NCI-H774 (cell line): ENCODE measurements at places on chromosomes 2 and 18.

- peak; percentile 56 for DNase-seq
Measured at GRCh38 chr2:8567469-8568260, 114.2 kb upstream of the ID2 start.

DNA sequence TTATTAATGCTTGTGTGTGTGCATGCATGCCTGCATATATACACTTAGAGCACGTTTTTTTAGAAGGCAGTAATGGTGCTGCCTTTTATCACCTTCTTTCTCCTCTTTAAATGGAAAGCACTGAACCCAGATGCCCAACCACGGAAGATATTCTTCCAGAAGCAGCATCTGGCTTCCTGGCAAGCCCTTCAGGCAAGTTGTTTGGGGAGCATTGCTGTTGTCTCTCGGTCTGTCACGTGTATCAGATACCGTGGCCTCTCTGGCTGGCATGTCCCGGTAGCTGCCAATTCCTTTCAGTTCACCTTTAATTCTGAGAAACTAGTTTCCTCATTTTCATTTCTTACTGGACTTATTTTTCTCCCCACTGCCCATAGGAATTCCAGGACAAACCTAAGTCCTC is 587.8 kb downstream of the ARHGAP15 start:
- DNase-seq = no peak

GRCh38 chr2:28216331-28216730 is 176.3 kb upstream of the FOSL2 start:
- DNase-seq = no peak

- DNase-seq = no peak
Measured at GRCh38 chr2:12556762-12557161, 160.0 kb upstream of the TRIB2 start.

DNA sequence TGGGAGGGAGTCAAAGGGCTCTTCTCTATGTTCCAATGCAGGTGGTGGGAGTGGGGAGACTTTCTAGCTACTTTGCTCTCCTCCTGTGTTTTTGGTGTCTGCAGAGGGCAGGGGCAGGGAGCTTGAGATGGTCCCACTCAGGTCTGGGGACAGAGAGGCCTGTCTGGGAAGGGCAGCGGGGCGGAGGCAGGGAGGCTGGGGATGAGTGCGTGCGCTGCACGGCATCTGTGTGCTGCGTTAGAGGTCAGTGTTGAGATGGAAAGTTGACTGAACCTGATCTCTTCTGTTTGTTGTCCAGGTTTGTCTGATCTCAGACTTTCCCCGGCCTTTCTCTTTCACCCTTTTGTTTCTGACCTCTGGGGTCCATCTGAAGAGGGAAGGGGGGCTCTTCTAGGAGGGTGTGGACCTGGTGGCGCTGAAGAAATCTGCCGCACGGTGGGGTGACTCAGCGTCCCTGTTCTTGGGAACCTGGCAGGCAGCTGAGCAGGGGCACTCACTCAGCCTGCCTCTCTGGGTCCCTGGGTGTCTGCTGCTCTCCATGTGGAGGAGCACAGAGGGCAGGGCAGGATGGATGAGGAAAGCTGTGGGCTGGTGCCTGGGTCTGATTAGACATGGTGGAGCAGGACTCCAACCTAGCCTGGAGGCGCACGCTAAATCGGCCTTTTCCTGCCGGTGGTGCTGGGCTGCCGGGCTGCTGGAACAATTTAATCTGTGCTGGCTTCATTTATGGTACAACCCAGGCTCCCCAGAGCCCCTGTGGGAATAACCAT is 24.1 kb downstream of the IGFBP2 start:
- no peak for DNase-seq

GRCh38 chr2:105812180-105813044 is 67.7 kb downstream of the NCK2 start:
- peak; percentile 49 for DNase-seq

DNA sequence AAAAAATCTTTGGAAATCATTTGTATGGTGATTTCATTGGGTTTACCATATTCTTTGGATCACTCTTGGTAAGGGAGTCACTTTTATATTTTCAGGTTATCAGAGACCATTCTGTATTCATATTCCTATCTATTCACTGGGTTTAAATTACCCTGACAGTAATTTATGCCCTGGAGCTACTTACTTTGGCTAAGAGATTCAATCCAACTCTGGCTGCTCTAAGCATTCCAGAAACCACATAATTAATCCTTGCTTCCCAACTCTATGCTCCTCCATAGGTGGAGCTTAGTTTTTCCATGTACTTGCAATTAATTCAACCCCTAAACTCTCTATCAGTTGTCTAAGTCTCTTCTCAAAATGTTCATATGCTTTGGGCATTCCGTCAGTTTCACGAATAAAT is 336.3 kb downstream of the AGPS start:
- DNase-seq = no peak

DNA sequence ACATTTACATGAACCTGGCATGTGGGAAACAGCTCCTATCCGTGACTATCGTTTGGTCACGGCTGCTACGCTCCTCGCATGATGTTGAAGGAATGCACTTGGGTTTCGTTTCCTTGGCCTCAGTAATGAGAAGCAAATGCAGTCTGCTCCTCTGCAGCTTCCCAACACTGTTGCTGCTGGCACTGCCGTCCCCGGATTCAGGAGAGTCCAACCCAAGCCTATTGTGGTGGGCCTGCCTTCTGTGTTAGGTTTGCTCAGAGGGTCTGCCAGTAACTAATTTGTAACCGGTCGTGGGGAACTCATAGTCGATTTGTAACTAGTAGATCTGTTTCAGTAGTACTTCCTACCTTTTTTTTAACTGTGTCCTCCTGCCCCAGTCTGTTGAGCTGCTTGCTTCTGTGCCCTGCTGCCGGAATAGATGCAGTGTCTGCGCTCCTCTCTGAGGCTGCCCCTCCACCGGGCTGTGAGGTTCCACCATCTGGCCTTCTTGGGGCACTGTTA is 58.4 kb downstream of the WDSUB1 start:
- DNase-seq = no peak

DNA sequence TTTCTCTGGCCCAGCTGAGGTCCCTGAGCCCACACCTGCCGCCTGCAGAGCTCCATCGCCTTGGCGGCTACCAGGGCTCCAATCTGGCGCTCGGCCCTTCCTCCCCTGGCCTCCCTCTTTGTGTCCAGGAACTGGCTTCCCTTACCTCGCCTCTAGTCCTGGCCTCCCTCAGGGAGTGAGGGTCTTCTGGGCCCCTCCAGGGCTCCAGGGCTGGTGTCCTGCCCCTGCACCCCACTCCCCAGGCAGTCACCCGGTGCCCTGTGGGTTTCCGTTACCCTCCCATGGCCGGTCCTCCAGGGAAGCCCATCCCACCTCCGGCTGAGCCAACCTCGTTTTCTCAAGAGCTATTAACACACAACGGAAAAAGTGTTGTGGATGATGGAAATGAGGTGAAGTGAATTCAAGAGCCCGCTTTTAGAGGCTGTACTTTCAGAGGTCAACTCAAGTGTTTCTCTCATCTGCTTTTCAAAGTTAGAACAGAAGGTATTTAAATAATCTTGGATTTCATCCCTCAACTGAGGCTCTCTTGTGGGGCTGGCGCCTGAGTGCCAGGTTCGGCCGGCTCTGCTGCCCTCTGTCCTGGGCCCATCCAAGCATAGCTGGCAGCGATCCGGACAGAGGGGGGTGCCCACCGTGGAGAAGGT is 131.9 kb downstream of the ASB1 start:
- DNase-seq = no peak

DNA sequence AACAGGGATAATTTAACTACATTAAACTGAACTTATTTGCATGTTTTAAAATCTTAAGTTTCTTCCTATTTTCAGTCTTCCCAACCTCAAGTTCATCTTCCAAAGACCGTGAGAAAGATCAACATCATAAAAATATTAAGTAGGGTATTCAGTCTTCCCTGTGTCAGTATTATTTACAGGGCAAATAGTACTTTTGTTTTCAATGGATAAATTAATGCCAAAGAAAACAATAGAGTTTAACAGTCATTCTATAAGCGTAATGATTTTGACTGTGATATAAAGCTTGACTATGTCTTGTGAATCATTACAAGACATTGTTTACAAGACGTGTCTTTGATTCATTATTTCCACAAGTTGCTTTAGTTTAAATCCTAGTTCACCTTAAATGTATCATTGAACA is 48.0 kb upstream of the NRXN1 start:
- peak; percentile 9 for DNase-seq

DNA sequence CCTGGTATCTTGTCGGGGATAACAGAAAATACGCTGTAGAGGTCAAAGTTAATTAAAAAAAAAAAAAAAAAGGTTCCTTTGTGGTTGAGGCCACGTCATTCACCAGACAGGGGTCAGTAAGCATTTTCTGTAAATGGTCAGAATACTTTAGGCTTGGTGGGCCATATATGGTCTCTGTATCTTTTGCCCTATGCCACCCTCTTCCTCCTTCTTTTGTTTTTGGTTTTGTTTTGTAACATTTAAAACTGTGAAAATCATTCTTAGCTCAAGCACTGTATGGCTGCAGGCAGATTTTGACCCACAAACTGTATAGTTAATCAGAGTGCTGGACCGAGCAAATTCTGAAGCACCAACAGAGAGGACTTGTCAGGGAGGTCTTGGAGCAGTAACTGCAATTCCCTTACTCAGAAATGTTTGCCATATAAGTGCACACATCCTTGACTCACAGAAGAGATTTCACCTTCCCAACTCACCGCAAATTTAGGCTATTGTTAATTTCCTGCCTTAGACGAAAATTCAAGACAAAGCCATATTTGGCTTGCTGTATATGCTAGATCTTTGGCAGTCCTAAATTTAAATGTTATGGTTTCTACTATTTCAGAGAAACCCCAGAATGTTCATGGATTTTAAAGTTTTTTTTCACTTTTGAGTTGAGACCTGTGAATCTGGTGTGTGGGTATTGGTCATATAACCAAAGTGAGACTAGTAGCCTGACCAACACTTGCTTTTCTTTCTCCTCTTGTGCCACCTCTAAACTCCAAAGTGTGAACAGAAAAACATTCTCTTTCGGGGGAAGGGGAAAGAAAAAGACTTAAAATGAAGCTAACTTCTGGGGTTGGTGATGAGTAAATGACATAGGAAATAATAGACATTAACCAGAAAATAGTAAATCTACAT is 65.4 kb downstream of the DOCK10 start:
- DNase-seq = no peak

- peak; percentile 66 for DNase-seq
Measured at GRCh38 chr2:72150157-72150860, 2.6 kb upstream of the CYP26B1 start.

DNA sequence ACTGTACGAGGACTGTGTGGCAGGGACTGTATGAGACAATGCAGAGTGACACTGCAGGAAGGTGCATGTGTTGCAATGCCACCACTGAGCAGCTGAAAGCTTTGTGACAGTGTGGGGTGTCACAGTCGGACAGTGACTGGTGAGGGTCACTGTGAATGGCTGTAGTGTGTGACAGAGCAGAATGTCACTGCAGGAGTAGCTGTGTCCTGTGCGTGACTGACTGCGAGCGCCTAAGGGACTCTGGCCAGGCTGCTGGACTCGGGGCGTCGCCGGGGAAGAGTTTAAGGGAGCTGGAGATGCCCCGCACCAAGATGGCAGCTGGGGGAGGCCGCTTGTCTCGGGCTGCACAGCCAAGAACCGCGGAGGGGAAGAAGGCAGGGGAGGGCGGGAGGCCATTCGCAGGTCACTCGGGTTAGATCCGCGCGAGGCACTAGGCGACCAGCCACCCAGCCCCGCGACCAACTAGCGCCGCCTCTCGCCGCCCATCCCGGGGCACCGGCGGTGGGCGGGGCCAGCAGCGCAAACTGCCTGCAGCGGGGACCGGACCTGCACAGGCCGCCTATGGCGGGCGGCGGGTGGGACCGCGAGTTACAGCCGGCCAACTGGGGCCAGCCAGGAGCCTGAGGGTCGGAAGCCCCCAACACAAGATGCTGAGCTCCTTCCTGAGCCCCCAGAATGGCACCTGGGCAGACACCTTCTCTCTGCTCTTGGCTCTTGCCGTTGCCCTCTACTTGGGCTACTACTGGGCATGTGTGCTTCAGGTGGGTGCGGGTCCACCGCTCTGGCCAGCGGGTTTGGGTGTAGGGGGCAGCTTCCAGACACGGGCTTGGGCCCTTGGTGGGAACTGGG is at the start of gene ABHD1:
Gene ABHD1 (plus strand): TSS at position 514 of the 849 bp plus-strand sequence. CDS start 134 bp downstream, at position 648.
- DNase-seq = peak; percentile 13

- no peak for DNase-seq
Measured at GRCh38 chr2:96114546-96114902, 1.8 kb downstream of the ADRA2B start.

GRCh38 chr2:7073901-7074300 is 156.7 kb downstream of the RNF144A start:
- no peak for DNase-seq

- DNase-seq = no peak
Measured at GRCh38 chr2:149410701-149411484, 80.5 kb downstream of the LYPD6 start.

- no peak for DNase-seq
Measured at GRCh38 chr18:79507546-79508480, 112.1 kb downstream of the NFATC1 start.

DNA sequence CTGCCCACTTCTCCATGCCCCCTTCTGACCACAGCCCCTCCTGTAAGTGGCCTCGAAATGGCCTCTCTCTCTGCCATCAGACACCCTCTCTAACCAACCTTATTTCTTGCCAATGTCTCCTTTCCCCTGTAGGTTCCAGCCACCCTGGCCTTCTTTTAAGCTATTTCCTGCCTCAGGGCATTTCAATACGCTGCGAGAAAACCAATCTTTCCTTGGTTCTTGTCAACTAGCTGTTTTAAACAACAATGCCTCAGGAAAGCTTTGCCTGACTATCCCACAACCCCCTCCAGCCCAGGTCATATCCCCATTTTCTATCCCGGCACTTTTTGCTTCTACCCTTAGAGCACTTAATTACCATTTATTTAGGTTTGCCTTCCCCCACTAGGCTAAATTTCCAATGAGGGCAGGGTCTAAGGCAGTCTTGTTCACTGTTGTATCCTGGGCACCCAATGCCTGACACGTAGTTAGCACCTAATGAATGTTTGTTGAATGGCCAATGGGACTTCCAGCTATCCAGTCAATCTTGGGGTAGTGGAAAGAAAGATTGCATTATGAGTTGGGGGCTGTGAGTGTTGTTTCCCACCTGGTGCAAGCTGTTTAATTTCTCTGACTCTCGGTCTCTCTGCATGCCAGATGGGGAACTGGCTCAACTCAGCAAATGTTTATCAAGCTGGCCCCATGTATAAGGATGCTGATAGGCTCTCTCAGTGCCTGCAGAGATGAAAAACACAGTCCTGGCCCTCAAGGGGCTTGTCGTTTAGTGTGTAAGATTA is 291.2 kb downstream of the SRBD1 start:
- no peak for DNase-seq

GRCh38 chr2:341017-341542 is 53.2 kb upstream of the ALKAL2 start:
- DNase-seq = no peak

DNA sequence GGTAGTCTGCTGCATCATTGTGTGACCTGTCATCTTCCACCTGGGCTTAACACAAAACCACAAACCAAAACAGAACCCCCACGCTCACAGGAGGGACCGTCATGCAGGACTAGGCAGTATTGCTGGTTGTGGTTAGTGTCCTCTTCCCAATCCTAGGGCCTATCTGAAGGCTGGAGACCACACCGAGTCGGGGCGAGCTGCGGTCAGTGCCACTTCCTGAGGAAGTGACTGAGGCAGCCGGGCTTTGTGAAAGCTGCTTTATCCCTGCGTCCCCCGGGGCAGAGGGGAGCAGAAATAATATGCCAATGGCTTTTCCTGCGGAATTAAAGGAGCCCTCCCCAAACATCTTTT is 22.9 kb downstream of the ZNF532 start:
- no peak for DNase-seq

- peak; percentile 6 for DNase-seq
Measured at GRCh38 chr2:74835831-74836674, 2.1 kb downstream of the HK2 start.
